ENCODE measurements at places on chromosomes 2 and 18.

DNA sequence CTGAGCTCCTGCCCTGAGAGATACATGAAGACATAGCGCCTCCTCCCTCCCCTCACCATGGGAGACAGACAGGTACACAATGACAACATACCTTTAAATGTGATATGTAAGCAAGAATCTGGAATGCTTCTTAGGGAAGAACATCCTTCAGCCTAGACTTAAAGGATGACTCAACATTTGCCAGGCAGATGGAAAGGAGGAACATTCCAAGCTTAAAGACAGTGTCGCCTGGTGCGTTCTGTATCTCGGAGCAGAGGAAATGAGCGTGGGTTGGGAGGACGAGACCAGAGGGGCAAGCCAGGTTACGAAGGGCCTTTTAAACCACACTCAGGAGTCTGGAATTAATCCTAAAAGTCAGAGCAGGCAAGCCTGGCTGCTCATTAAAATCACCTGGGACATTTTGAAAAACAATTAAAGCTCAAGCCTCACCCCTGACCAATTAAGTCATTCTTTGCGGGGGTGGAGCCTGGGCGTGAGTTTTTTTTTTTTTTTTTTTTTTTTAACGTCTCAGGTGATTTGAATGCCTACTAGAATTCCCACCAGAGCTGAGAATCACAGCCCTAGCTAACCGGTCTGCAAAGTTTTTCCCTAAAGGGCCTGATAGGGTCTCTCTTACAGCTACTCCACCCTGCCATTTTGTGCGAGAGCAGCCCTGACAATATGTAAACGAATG lies 131.2 kb upstream of the SEC11C start:
- DNase-seq = peak; percentile 67

GRCh38 chr2:110874453-110875383 lies 142.3 kb downstream of the ACOXL start:
- no peak for DNase-seq

DNA sequence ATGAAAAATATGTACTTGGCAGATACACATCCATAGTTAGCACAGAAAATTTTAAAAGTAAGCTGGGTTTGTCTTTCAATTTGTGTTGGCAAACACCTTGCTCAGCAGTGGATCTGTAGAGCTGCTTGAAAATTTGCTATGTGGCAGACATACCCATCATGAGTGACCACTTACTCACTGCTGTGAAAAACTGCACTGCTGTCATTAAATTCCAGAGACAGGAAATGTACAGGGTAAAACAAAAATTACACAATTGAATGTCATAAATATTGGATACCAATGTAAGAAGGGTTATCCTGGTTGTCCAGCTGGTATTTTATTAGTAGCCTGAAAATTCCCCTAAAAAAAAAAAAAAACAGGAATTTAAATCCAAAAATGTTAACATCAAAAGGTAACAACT lies 24.5 kb downstream of the NIF3L1 start:
- peak; percentile 10 for DNase-seq

DNA sequence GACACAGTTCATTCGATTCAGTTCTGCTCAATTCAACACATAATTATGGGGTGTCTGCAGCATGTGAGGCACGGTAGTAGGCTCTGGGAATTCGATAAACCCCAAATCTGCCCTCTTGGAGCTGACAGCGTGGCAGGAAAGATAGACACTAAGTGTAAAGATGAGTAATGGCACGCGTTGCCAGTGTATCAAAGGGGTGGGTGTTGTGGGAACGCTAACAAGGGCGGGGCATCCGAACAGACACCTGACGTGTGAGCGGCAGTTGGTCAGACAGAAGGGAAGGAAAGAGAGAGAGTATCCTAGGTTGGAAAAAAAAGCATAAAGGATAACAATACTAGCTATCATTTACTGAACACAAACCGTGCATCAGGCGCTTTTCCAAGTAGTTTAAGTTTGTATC lies 125.7 kb upstream of the HAAO start:
- no peak for DNase-seq

DNA sequence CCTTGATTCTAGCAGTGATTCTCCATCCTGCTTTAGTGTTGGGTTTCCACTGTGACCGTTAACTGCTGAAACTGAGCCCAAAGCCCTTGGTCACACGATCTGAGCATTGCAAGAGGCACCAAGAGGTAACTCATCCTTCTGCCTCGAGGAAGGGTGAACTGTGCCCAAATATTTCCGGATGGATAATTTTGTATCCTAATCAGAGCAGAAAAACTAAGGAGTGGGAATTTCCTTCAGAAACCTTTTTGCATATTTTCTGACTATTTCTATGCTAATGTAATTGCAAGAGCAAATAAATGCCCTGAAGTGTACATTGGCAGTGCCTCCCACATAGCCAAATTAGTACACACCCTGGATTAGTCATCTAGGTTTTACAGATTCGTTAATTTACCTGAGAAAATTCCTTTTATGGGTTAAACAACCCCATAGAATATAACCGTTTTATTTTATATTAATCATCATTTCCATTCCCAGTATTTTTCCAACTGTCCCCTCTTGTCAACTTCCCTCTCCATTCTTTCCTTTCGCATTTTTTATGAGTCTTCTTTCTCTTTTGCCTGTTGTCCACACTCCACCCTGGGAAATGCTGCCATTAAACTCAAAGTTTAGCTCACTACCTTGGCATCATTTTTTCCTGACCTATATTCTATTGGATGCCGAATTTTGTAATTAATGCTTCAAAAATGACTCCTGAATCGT lies 31.7 kb upstream of the COBLL1 start:
- DNase-seq = no peak

DNA sequence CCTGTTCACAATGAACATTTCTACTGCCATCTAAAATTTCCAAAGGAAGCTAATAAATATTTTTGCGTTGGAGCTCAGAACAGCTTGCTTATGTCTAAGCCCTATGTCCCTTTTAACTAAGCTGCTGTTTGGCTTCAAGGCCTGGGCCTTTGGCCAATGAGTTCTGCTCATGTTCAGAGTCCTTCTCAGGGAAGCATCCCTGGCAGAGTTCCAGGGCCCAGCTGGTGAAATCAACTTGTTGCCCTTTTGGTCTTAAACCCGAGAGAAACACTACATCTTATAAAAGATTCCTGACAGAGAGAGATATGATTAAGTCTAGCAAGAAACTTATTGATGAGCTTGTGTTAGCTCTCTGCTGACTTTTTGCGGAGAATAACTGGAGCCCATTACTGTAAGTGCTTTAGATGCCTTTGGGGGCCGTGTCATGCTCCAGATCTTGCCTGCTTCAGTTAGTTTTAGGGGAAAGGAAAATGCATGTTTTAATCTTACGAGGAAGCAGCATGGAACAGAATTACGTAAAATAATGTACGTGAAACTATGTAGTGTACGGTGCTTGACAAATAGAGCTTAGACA lies 102.5 kb upstream of the NOSTRIN start:
- no peak for DNase-seq

GRCh38 chr2:161438598-161438997 lies 22.5 kb downstream of the TBR1 start:
- DNase-seq = no peak

DNA sequence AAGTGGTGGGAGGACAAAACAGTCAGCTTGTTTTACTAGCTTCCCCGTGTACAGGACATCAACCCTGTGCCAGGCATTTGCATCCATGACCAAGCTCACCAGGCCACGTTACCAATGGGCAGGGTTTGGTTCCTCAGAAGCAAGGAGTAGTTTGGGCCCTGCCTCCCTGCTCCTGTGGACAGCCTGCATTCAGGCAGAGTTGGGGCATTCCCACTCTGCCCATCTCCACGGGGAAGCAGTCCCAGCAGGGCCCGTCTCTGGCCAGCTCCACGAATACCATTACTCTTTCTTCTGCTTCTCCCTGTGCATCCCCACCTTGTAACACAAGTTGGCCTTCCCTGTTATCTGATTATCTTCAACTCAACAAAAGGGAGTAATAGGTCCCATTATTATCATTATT lies 54.0 kb upstream of the RIOK3 start:
- no peak for DNase-seq

- DNase-seq = no peak
Observed at GRCh38 chr2:234521536-234521935, 24.7 kb upstream of the ARL4C start.

- no peak for DNase-seq
Observed at GRCh38 chr2:103265521-103265920, 503.7 kb downstream of the TMEM182 start.

GRCh38 chr18:26993568-26993967 lies 128.1 kb upstream of the AQP4 start:
- DNase-seq = no peak

DNA sequence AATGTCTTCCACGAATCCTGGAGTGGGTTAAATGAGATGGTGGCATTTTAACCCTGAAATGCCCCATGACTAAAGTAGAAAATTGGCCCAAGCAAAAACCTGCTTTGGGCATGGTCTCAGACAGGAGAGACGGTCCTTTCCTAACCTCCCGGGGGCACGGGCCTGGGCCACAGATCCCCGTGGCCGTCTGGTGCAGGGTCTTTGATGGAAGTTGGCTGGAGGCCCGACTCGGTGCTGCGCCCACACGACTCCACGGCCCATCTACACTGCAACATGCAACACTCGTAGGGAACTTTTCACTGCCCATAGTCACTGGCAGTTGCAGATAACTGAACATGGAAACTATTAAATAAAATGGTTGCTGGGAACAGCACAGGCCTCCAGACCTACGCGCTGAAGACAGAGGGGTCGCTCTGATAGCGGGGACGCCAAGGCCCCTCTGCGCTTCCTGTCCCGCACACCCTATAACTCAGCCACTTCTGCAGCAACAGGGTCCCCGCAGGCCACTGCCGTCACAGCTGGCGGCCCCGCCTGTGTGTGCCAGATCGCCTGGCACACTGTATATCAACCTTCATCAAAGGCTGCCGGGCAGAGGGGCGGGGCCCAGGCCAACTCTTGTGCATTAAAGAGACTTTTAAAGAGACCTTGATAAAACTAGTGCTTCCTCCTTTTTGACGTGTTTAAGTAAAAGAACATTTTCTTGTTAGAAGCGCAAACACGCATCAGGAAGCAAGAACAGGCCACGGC lies 214.1 kb downstream of the TWIST2 start:
- no peak for DNase-seq

- DNase-seq = no peak
Observed at GRCh38 chr2:48414980-48415835, 114.7 kb upstream of the STON1 start.

GRCh38 chr18:73656691-73657090 lies 490.9 kb downstream of the FBXO15 start:
- DNase-seq = no peak

- no peak for DNase-seq
Observed at GRCh38 chr2:118495290-118495689, 352.2 kb downstream of the EN1 start.

GRCh38 chr2:99660616-99661406 lies 171.0 kb upstream of the REV1 start:
- no peak for DNase-seq

GRCh38 chr2:80496775-80497174 lies 192.2 kb upstream of the LRRTM1 start:
- peak; percentile 18 for DNase-seq

DNA sequence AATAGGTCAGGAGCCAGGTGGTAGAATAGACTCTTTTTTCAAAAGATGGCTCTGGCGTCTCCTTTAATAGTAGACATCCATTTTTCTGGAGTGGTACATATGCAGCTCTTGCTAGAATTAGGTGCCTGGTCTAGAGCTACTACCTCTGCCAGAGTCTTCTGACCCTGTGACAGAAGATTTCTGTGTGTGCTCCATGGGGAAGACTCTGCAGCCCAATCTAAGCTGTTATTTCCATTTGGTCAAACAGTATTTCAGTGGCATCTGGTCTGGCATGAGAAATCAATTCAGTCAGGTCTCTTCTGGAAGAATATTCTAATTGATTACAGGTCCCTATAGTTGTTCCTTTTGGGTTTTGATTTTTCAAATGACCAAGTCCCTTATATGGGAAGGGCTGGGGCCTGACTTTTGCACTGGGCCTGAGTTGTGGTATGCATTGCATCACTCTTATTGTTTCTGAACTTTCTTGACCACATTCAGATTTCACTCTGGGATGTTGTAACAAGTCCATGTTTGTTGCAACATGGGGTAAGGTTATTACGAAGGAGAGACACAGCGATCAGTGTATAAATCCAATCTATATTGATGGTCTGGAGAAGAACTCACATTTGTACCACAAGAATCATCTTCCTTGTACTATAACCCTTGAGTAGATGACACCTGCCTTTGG lies 12.1 kb downstream of the MXD1 start:
- no peak for DNase-seq

- no peak for DNase-seq
Observed at GRCh38 chr2:96888072-96889011, 18.5 kb upstream of the SEMA4C start.

DNA sequence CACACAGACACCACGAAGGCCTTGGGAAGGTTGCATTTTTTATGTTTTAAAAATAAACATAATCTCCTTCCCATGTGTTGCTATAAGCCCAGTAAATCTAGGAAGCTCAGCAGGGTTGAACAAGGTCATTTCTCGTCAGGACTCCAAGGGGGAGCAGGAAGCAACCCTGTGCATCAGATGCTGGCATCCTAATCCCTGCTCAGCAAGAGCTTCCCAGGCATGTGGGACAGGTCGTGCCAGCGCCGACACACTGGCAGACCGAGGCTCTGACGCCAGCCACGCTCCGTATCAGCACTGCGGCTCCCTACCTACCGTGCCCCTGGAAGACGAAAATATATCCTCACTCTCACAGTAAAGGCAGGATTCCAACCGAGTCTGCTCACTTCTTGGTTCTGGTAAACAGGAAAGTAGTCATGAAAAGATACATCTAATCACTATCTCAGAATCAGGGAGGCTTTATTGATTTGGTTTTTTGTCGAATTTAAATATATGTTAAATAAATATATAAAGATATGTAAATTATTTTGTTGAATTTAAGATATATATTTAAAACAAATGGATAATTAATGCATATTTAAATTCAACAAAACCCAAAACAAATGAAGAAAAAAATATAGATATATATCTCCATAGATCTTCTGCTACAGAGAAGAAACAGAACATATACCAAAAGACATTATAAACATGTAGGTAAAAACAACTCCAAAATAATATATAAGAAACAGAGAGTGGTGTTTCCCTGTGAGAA lies 61.4 kb downstream of the TXNL1 start:
- DNase-seq = no peak

GRCh38 chr2:64970495-64970894 lies 18.7 kb upstream of the SLC1A4 start:
- no peak for DNase-seq

GRCh38 chr18:70044632-70045031 lies 97.0 kb upstream of the CD226 start:
- peak; percentile 36 for DNase-seq

- DNase-seq = no peak
Observed at GRCh38 chr2:224925810-224926100, 116.5 kb downstream of the DOCK10 start.

- DNase-seq = no peak
Observed at GRCh38 chr2:237118561-237119155, 33.0 kb downstream of the COPS8 start.
